ENCODE measurements at places on chromosomes 5 and 9.

- no peak for DNase-seq
Measured at GRCh38 chr5:132812781-132813598, at the start of gene SOWAHA. SOWAHA (plus strand) TSS chr5:132813302; CDS start chr5:132813622, 320 bp downstream.

DNA sequence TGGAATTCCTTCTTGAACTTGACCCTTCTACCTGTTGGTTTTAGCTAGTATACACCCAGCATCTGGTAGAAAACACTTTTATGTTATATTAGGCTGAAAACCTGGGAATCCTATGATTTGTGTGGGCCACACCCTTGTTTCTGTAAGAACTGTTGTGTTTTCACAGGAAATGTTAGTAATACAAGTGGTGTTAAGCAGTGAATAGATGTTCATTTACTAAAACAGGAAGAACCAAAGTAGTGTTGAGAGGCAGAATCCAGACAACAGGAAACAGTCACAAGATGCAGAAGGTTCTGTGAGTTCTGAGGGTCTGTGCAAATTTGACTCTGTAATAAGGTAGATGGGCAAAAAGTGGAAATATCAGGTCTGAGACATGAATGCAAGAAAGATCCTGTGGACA lies 73.0 kb upstream of the RAI14 start:
- DNase-seq: no peak

- no peak for DNase-seq
Measured at GRCh38 chr5:158543539-158544387, 556.0 kb downstream of the EBF1 start.

DNA sequence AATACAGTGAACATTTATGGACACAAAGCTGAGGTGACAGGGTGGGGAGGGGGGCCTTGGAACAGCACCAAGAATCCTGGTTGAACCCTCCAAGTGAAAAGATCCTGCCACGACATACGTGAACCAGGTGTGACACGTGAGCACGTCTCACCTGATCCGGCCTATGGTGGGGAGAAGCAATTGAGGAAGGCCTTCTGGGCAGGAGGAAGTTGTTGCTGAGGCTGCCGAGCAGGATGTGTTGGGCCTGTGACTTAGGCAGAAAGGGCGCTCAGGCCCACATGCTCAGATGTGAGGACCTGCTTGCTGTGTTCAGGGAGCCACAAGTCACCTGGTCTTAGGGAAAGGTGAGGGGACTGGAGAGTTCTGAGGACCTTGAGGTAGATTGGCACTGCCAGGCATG lies 2.5 kb upstream of the MAPK9 start:
- no peak for DNase-seq

DNA sequence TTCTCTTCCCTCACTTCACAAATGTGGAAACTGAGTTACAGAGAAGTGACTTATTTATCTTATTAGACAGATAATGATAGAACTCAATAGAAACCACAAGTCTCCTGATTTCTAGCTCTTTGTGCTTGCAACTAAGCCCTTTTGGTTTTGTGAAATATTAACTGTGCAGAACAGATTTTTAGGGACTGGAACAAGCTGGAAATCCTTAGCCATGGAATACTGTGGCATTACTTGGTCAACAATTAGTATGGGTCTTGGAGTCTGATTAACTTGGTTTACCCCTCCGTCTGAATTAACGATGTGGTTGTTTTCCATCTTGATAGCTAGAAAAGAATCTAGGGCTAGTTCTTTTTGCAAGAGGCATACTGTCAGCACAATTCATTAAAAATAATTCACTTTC lies 584 bp upstream of the KLF9 start:
- no peak for DNase-seq

- DNase-seq: no peak
Measured at GRCh38 chr5:135339189-135339588, 59.8 kb downstream of the MACROH2A1 start.

- DNase-seq: no peak
Measured at GRCh38 chr5:50726475-50727148, 60.2 kb downstream of the PARP8 start.

DNA sequence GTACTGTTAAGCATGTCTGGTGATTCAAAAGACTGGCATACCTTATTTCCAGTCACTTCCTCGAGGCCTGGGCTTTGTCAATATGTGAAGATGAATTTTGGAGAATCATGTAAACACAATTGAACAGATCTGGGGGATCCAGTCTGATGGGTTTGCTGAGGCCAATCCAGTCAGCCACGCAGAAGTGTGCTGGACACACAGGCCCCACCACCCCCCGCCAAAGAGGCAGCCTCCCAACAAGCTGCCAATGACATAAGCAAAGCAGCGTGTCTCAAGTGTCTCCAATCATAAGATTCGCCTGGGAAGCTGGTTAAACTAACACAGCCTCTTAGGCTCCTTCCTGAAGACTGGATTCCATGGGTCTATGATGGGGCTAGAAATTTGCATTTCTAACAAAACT lies 192.9 kb upstream of the KLF9 start:
- DNase-seq: no peak

DNA sequence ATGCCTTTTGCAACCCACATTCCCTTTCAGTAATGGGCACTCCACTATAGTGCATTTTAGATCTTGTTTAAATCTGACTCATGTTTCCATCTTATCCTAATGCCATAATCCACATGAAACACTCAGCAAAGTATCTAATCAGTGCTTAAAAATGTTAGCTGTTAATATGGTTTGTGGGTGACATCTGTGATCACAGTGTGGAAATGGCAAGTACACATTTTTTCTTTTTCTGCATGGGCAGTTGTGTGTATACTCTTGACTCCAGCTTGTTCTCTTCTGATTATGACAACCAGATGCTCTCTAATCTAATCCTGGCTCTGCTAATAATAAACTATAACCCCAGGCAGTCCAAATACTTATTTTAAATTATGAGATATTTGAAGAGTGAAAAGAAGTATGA lies 103.3 kb downstream of the EDIL3 start:
- no peak for DNase-seq

GRCh38 chr5:169710675-169711074 lies 73.6 kb downstream of the DOCK2 start:
- DNase-seq: no peak

DNA sequence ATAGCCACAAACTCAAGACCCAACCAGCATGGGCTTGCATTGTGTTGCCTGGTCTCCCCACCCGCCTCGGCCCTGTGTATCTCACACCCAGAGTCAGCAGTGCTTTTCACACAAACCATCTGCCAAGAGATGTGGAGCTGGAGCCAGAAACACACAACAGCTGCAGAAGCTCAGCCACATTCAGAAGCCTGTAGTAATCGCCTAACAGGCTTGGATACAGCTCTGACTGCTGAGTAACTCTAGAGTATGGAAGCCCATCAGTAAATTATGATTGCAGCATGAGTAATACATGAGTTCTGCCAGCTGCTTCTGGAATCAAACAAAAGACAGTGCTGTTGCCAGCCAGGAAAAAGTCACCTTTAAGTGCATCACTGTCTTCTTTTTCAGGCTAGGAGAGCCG lies 16.0 kb downstream of the TEK start:
- DNase-seq: no peak

DNA sequence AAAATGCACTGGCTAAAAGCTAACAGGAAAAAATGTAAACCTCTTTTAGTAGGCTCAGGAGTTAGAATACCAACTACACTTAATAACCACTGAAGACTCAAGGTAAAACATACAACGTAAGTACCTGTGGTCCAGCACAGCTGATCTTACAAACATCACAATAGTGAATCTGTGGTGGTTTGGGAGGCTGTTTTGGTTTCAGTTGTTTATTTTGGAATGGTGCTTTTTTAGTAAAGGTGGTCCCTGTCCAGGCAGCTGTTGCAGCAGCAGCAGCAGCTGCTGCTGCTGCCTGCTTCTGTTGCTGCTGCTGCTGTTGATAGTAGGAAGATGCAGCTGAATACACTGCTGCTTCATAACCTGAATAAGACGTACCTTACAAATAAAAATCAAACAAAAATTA lies 37.9 kb downstream of the ZFR start:
- DNase-seq: no peak

DNA sequence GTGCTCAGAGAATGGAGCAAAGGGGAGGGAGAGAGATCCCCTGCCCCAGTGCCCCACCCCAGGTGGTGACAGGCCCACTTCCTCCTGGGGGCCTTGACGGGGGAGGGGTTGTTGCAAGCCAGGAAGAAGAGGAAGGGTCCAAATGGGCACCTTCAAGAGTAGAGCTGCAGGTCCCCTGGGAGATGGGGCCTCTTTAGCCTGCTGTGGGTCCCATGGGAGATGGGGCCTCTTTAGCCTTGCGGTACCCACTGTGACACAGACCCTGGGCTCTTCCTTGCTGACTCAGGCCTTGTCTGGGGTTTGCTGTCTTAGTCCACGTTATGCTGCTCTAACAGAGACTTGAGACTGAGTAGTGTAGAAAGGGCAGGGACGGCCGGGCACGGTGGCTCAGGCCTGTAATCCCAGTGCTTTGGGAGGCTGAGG lies 9.6 kb upstream of the TOR4A start:
- DNase-seq: no peak

DNA sequence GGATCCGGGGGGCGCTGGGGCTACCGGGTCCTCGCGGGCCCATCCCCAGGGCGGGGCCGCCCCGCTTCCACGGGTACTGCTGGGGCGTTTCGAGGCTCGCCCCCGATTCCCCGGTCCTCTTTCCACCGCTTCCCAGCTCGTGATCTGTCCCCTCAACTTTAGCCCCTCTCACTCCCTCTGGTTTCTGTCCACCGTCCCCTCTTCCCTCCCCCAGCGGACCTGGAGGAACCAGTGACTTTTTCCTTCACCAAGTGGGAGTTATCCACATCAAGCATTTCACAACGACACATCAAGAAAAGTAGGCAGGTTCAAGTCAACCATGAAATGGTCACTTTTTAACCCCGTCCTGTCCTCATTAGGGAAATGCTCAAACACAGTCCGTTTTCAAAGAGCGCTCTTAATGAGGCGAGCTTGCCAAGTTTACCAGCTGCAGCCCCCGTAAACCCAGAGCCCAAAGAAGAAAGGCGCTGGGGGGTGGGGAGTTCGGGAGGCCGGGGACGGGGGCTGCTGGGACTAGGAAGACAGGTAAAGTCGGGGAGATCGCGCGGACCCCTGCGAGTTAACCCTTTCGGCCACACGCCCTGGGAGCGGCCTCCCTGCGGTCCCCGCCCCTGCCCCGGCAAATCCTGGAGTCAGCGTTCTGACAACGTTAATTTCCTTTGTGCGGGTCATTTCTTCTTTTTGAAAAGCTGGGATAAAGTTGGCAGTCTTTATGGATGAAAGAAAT lies 2.1 kb upstream of the NFIB start:
- DNase-seq: no peak

DNA sequence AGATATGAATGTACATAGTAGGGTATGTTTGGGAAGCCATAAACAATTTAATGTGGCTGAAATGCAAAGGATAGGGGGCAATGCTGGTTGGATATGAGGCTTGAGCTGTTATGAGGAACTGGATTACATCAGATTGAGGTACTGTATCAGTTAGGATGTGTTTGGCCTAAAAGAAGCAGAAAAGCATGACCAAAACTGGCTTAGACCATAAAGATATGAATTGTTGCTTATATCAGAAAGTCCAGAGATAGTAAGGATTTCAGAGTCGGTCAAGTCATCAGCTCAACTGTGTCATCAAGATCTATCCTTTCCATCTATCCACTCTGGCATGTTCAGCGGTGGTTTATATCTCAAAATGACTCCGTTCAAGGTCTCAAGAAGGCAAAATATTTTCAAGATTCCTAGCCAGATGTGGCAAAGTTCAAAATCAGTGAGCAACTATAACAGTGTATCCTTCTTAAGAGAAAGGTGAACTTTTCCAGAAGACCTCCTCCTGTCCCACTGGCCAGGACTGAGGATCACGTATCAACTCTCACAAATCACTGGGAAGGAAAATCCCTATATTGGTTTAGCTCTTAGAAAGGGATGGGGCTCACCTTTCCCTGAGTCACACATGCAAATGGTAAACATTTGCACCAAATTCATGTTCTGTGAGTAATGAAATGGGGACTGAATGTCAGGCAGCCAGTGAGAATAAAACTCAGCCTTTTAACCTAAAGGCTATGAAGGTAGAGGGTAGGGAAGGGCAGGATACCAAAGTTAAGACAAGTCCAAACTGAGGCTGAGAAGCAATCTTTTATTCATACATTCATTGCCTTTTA lies 257.8 kb downstream of the TRIM32 start:
- DNase-seq: no peak

DNA sequence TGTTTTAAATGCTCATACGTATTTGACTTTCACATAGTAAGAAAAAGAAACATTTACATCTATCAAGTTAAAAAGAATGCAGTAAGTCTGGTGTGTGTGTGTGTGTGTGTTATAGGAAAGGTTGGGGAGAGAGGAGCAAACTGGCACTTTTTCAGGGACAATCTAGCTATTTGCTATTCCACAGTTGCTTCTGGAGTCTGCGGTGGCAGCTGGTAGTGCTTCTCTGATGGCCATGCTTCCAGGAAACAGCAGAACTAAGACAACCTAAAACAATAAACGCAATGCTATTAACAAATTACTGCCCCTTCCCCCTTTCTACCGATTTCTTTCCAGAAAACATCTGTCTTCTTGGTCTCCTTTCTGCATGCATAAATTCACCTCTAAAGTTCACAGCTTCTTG lies 70.0 kb upstream of the CDH10 start:
- no peak for DNase-seq

GRCh38 chr5:179176571-179177230 lies 116.5 kb downstream of the ZNF354C start:
- no peak for DNase-seq

DNA sequence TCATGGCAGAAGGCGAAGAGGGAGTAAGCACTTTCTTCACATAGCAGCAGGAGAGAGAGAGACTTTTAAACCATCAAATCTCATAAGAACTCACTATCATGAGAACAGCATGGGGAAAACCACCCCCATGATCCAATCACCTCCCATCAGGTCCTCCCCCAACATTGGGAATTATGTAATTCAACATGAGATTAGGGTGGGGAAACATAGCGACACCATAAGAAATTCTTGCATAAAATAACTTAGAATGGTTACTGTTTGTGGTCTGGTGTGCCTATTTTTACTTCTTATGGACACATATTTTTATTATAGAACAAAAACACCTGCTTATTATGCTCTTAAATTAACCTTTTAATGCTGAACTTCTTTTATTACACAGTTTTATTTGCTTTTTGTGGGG lies 298.1 kb downstream of the PJA2 start:
- DNase-seq: no peak

GRCh38 chr5:17799521-17799920 lies 165.3 kb downstream of the TAF11L14 start:
- no peak for DNase-seq

- DNase-seq: no peak
Measured at GRCh38 chr9:132531195-132531594, 51.2 kb upstream of the BARHL1 start.

- DNase-seq: no peak
Measured at GRCh38 chr5:172999372-172999973, 15.9 kb downstream of the ATP6V0E1 start.

- DNase-seq: no peak
Measured at GRCh38 chr5:159010661-159011442, 88.9 kb downstream of the EBF1 start.

DNA sequence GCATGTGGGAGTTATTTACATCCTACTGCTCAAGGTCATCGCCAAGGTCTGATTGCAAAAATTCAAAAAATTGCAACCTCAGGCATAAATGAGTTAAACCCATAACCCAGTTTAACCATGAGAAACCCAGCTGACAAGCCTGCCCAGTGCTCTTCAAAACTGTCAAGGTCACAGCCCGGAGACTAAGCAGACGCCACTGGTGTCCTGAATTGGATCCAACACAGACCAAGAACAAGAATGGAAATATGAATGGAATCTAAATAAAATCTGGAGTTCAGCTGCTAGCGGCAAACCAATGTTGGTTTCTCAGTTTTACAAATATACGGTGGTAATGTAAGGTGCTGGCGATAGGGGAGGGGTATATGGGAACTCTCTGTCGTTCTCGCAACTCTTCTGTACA lies 201.5 kb upstream of the MVB12B start:
- DNase-seq: no peak

- DNase-seq: no peak
Measured at GRCh38 chr5:62575489-62575888, 3.1 kb upstream of the LRRC70 start.
